LoVo (cell line): ENCODE measurements at places on chromosomes 11 and 22.

GRCh38 chr11:43541993-43542392 lies 138.5 kb upstream of the HSD17B12 start:
- no peak for DNase-seq

DNA sequence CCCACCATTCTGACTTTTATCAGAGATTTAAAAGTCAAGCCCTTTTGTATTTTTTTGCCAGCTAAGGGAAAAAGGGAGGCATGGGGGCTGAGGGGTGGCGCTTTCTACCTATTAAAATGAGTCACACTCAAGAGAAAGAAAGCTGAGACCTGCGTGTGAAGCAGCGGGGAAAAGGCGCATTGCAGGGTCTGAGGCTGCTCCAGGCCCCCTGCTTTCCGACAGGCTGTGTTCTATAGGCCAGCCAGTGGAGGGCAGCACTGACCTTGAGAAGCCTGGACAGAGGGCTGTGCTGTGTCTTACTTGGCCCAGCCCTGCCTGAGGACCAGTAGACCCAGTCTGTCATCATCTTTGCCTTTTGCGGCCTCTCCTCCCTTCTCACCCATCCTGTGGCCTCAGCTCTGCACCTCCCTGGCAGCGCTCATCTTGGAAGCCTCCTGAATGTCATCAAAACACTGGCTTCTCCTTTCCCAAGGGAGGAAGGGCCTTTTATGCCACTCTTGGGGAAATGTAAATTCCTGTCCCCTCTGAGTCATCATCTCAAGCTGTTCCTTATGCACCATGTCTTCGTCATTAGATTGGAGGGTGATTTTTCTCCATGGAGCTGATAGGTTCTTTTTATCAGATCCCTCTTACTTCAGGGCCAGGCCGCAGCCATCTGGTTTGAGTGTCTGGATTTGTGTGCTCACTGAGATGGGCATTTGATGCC lies 12.6 kb upstream of the MAPK8IP1 start:
- DNase-seq = no peak

- no peak for DNase-seq
Observed at GRCh38 chr11:1487091-1487850, 692 bp upstream of the MOB2 start.

DNA sequence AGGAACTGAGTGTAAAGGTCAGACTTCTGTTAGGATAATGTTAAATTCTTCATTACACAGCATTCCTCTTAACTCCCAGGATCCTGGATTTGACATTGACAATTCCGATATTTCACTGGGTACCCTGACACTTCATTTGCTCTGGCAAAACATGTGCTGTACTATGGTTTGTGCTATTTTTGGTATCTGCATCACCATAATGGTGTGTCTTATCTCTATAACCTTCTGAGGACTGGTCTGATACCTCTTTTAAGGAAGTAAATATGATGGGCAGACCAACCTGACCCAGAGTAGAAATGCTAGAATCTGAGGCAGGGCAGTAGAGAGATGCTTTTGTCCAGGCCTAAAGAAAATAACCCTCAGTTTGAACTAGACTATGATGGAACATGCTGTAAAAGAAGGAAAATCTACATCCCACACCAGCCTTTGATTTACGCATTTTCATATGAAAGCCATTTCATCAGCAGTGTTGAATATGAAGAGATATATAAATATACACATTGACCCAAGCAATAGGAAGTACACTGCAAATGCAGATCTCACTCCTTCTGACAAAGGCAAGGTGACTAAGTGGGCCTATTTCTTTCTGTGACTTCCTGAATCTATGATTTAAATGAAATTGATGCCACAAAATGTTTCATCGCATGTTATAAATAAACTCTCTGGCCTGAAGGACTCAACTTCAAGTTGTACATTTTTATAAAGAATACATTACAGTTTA lies 966.7 kb downstream of the DLG2 start:
- DNase-seq = no peak

- no peak for DNase-seq
Observed at GRCh38 chr11:3136546-3137455, 28.3 kb downstream of the OSBPL5 start.

GRCh38 chr22:33931406-33931805 lies 11.1 kb upstream of the LARGE1 start:
- no peak for DNase-seq

DNA sequence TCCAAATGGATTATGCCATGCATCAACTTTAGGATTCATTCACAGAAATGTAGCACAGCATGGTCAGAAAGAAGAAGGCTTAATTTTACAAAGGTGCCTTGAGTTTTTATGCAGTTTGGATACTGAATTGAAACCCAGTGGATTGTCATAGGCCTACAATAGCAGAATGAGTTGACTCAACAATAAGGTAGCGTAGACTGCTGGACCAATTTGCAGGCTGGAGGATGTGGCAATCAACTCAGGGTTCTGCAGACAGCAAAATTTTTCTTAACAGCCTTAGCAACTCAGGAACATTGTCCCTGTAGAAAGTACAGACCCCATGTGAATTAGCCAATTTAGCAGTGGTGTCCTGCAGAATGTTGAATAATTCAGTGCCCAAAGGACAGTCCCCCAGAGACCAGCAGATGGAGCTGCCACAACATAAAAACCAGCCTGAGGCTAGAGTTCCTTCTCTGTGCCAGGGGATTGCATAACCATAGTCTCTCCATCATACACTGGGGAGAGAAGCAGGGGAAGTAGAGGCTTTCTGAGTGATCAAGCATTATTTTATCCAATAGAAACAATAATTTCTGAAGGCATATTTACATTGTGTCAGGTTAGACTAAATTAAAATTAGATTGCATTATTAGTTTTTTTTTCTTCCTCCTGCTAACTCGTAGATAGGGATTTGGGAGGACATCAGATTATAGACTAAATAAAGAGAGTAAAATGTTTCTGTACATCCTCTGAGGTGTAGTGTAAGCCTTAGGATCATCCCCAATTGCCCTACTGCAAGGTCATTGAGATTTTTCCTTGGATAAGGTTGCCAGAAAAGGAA lies 20.3 kb upstream of the MRPL17 start:
- peak; percentile 61 for DNase-seq

- no peak for DNase-seq
Observed at GRCh38 chr11:62105667-62106191, 18.1 kb upstream of the INCENP start.

GRCh38 chr11:78341841-78342240 lies 75.8 kb downstream of the GAB2 start:
- no peak for DNase-seq

GRCh38 chr11:82046778-82047177 lies 686.9 kb downstream of the FAM181B start:
- DNase-seq = no peak

DNA sequence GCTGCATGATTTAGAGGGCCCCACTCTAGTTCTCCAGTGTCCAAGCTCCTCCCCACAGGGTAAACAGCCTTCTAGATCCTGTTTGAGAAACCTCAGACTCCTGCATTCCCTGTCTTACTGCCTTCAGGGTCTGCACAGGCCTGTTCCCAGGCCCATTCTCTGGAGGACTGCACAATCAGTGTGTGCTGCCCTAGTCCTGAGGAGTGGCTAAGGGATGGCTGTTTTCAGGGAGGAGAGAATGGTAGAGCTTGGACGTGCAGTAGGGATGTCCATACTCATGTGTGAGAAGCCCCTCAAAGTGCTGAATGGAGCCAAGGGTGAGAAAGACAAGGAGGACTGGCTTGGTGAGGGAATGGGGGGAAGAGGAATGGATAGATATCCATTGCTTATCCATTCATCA lies 103.8 kb upstream of the CCDC90B start:
- DNase-seq = no peak

GRCh38 chr11:73217131-73217809 lies 811 bp upstream of the P2RY2 start:
- DNase-seq = no peak

- no peak for DNase-seq
Observed at GRCh38 chr11:94725097-94725496, 43.1 kb upstream of the AMOTL1 start.

GRCh38 chr11:110200241-110200640 lies 96.2 kb downstream of the RDX start:
- no peak for DNase-seq

DNA sequence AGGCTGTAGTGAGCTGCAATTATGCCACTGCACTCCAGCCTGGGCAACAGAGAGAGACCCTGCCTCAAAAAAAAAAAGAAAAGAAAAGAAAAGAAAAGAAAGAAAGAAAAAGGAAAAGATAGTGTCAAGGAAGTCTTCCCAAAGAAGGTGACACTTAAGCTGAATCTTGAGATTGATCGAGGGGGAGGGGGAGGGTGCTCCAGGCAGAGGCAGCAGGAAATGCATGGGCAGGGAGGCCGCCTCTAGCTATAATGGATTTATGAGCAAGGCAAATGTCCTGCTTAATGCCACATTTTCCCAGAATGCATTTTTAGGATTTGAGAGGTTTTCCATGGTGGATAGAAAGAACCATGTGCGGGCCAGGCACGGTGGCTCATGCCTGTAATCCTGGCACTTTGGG lies 13.8 kb upstream of the DDB2 start:
- DNase-seq = no peak

DNA sequence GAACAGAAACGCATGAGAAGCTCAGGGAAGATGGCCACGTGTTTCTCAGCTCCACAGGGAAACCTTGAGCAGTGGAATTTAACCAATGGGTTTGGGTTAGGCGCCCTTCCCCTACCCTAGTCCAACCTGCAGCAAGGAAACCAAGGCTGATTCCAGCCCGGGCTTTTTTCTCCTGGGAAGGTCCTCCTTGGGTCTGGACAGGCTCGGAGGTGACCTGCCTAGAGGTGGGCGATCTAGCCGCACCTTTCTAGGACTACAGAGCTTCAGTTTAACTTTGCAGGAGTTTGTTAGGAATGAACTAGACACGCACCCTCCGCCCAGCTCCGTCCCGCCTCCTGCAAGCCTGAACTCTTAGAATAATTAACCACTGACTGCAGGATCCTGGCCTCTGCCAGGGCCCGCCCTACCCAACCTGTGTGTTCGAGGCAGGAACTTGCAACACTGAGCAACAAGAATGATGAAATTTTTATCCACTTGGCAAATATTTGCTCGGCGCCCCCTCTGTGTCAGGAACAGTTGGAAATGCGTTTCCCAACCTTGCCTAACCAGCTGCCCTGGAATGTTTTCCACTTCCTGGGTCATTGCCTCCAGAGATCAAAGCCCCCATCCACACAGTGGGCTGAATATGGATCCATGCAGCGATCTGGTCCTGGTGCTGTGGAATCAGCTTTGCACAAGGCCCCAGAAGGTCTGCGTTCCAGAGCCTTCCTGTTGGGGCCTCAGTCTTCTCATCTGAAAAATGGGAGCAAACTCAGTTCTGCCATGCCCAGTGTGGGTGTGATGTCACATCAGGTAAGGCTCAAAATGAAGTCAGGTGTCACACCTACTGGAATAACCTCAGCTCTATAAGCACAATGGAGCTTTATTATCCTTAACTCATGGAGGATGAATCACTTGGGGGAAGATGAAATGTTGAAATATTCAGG lies 13.3 kb downstream of the MPST start:
- DNase-seq = peak; percentile 87

GRCh38 chr11:118115048-118115447 lies 28.3 kb upstream of the SMIM35 start:
- no peak for DNase-seq

GRCh38 chr11:60500276-60500910 lies 7.8 kb downstream of the MS4A12 start:
- DNase-seq = no peak

GRCh38 chr22:48889209-48889830 lies 938.4 kb downstream of the BRD1 start:
- no peak for DNase-seq

GRCh38 chr11:66072081-66072480 lies 2.0 kb downstream of the PACS1 start:
- DNase-seq = no peak

DNA sequence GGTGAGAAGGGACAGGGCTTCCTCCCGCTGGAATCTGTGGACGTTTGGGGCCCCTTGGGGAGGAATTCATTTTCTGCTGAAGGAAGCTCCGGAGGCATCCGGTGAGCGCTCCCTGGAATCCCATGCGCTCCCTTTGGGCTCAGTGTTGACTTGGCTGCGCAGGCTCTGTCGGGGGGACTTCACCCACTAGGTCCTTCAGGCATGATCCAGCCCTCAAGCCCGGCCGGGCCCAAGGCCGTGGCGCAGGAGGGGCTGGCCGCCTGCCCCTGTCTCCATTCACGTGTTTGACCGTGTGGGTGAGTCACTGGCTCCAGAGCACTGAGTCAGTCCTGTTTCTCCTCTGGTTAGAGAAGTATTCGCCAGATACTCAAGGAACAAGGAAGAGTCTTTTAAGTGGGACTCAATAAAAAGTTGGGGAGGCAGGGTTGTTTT lies 1.4 kb downstream of the CTTN start:
- peak; percentile 87 for DNase-seq

DNA sequence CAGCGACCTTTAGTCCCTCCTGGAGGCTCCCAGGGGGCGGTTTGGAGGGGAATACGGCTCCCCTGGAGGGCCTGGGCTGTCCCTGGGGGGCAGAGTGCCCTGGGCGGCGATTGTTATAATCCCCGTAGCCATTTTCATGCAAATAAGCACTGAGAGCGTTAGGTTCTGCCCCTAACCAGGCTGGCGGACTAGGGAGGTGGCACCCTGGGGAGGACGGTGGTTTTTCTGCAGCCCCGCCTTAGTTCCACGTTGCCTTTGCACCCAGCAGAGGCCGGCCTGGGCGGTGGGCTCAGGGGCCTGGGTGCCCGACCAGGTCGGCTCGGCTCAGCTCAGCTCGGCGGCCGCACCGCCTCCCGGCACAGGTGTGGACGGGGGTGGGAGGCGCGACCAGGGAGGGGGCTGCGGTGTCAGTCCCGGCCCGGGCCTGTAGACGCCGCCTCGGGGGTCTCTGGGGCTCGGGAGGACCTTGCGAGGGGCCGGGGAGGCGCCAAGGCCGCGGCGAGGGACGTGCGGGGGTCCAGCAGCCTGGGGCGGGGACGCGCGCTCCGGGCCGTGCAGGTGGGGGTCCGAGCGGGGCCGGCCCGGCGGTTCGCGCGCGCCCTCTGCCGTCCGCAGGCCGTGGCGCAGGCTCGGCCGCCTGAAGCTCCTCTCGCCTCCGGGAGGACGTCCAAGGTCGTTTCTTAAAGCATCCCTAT lies 2.3 kb upstream of the DUSP8 start:
- DNase-seq = peak; percentile 67

DNA sequence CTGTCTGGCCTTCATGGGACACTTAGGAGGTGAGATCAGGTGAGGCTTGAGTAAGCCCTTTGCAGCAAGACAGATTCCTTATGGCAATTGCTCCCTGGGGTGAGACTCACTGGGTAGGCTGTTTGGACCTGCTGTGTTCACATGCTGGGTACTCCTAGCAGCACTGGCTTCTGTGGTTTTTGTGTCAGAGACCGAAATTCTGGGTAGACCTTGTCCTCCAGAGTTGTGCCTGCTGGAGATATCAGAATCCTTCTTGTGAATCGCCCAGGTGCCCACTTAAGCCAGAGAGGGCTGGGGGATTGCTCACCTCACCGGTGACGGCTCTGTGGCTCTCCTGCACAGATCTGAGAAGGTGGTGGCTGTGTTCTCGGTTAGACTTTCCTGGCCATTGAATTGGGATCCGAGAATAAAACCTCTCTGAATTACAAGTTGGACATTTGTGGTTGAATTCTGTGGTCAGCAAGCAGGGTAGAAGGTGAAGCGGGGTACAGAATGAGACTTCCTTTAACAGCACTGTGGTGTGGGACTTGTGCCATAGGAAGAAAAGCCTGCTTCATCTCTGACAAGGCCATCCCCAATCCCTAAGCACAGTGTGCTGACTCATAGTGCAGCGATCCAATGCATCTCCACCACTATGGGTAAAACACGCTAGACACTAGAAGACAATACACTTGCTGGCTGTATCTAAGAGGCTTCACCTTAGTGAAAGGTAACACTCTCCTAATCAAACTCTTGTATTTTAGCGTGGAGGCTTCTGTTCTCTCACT lies 52.5 kb upstream of the TTC12 start:
- no peak for DNase-seq
